Astrocyte (in vitro differentiated cells and primary cell): ENCODE measurements at places on chromosomes 4 and X.
A peak's percentile ranks its signal among the peaks of the same experiment; 100 is the strongest.

- DNase-seq, result peak; percentile 44
Observed at GRCh38 chrX:123121241-123121640, 62.8 kb upstream of the GRIA3 start.

- DNase-seq, result peak; percentile 73
Observed at GRCh38 chr4:147318586-147318985, 162.3 kb upstream of the EDNRA start.

DNA sequence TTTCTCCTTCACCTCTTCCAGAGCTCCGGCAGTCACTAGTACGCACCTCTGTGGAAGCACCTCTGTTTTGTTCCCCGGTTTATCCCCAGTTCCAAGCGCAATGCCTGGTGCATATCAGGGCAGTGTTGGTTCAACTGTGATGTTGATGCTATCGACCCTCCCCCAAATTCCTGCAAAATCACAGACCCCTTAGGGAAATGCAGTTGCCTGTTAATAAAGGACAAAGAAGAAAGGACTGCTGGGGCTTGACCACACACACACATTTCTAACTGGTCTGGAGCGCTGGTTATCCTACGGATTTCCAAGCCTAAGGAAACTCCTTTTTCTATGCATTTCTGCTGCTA is 530 bp upstream of the NMU start:
- DNase-seq, result no peak

GRCh38 chr4:180098586-180098985 is 2144.6 kb upstream of the TENM3 start:
- no peak for DNase-seq

DNA sequence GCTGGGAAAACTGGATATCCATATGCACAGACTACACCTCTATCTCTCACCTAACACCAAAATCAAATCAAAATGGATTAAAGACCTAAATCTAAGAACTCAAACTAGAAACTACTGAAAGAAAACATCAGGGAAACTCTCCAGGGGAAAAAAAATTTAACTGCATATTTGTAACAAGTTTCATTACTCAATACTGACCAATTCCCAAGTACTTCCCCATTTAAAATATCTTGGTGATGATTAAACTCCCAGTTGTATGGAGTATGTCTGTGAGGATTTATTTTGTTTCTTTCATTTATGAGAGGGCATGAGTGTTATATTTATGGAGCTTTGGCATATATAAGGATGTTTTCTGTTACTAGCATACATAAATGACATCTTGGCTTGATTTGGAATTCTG is 112.3 kb upstream of the IL15 start:
- peak; percentile 39 for DNase-seq

DNA sequence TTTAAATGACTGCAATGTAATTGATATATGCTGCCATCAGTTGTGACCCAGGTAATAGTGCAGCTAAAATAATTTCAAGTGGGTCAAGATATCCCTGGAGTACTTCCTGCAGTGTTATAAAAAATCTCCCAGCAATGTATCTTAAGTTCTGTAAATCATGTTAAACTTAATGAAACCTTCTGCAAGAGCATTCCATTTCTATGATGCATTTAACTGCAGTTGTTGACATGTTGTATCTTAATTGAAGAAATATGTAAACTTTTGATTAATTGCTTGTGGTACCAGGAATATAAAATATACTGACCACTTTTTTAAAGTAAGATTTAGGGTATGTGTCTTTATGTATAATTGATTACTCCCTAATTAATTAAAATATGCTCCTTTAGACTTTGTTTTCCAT is 213.6 kb downstream of the AFF2 start:
- DNase-seq, result no peak

GRCh38 chr4:1510931-1511330 is 104.7 kb upstream of the NKX1-1 start:
- DNase-seq, result no peak

GRCh38 chr4:76458297-76458696 is 23.3 kb downstream of the SHROOM3 start:
- no peak for DNase-seq

DNA sequence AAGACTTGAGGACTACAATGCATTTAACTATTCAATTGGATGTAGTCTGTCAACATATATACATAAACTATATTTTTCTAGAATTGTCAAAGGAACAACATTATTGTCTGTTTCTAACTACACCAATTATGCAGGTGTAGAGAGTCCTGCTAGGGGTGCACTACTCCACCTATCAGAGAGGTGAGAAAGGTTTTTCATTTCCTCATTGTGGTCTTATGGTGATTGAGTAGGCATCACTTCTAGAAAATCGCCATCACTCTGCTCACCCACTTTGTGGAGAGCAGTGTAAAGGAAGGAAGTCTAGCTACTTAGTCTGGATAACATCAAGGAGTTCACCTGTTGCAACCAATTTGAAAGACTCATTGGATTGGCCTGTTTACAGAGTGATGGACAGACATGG is 4.4 kb upstream of the ADH1C start:
- DNase-seq, result no peak

GRCh38 chrX:65744965-65745364 is 77.5 kb downstream of the MSN start:
- no peak for DNase-seq

DNA sequence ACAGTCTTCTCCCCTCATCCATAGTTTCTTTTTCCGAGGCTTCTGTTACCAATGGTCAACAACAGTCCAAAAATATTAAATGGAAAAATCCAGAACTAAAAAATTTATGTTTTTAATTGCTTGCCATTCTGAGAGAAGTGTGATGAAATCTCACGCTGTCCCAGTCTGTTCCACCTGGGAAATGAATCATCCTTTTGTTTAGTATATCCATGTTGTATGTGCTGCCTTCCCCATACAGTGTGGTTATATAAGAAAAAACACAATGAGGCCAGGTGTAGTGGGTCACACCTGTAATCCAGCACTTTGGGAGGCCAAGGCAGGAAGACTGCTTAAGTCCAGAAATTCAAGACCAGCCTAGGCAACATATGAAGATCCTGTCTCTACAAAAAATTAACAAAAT is 161.6 kb downstream of the CHIC2 start:
- no peak for DNase-seq

DNA sequence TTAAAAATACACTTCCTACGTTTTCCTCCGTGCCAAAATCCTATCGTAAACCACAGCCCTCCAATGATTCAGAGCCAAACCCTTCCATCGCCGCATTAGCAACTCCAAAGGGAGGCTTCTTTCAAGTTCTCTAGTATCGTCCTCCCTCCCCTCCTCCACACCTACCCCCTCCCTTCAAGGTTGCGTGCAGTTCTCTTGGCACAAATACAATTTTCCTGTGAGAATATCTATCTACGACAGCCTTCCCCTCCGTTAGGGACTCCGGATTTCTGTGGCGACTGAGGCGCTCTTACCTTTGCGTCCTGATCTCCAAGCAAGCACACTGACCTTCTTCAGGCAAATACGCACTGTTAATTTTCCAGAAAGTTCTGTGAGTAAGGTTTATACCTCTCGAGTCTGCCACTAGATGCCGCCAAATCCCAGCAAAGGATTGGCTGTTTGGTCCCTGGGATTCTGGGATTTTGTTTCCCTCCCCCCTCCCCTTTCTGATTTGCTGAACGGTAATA is 1.2 kb upstream of the MORF4L2 start:
- peak; percentile 61 for DNase-seq

DNA sequence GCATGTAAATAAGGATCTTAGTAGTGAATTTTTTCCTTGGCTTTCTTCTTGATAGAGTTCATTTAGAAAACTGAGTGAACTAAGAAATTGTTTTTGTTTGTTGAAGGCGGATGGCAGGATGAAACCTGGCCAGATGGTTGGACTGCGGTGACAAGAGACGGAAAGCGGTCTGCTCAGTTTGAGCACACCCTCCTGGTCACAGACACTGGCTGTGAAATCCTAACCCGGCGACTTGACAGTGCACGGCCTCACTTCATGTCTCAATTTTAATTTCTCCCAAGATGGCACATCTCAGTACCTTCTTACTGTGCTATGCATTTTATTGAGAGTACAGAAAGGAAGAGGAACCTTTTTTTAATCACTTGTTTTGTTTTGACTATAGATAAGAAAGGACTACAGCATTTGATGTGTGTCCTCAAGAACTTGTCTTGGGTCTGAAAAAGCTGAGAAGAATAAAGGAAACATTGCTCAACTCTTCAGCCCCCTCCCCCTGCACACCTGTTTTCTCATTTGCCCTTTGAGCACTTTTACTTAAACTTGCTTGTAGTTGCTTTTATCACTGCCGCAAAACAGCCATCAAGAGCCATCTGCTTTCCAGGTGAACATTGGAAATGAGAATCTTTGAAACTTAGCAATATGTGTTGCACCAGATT is 27.4 kb downstream of the ADH5 start:
- no peak for DNase-seq

DNA sequence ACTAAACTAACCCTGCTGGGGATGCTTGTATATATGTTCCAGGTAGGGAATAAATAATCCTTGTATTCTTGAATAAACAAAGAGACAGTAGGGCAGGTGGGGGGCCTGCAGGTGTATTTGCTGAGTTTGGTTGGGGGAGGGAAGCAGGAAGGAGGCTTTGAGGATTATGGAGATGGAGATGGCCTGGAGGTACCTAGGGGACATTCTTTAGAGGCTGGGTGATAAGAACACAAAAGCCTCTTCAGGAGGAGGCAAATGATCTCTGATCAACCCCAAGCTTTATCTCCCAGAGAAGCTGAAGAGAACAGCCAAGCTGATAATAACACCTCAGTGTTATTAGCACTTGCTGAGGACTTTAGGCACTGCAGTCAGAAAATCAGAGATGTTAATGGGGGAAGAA is 187.7 kb downstream of the MGST2 start:
- no peak for DNase-seq

DNA sequence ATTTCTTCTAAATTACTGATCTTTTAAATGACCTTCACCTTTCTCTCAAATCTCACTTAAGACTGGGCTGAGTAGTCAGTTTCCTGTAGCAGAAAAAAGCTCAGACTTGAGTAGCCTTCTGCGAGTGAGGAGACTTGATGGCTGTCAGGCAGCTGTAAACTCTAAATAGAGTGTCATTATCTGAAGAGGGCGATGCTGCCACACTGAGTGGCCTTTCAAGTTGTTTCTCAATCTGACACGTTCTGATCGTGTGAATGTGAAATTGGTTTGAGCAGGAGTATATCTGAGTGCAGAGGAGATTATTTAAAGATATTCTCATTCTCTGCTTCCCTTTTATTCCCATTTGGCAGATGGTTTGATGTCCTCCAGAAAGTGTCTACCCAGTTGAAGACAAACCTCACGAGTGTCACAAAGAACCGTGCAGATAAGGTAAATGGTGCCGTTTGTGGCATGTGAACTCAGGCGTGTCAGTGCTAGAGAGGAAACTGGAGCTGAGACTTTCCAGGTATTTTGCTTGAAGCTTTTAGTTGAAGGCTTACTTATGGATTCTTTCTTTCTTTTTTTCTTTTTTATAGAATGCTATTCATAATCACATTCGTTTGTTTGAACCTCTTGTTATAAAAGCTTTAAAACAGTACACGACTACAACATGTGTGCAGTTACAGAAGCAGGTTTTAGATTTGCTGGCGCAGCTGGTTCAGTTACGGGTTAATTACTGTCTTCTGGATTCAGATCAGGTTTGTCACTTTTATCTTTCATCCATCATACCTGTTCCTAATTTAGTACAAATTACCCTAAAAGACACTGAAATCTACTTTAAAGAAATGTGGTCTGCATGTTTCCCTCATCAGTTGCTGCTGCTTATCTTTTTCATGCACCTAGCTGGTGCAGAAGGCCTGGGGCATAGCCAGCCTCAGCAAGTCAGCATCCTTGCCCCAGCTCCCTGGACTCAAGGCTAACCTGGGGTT is 74.3 kb upstream of the MSANTD1 start:
- DNase-seq, result no peak

DNA sequence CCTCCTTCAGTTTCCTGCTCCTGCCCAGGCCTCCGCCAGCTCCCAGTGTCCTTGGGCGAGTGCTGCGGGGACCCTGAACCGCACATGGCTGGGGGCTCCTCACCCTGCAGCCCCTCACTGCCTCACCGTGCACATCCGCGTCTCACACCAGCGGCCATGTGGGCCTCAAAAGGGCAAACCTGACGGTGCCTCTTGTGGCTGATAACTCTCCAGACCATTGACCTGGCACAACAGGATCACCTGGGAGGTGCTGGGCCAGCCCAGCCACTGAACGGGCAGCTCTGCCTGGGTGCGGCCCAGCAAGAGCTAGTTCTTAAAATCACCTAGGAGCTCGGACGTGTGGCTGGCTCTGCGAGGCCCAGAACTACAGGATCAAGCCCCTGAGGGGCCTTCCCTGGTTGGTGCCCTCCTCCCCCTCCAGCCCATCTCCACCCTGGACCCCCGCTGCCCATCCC is 4.1 kb upstream of the S100P start:
- no peak for DNase-seq

- no peak for DNase-seq
Observed at GRCh38 chrX:43005561-43005960, 227.6 kb upstream of the PPP1R2C start.

DNA sequence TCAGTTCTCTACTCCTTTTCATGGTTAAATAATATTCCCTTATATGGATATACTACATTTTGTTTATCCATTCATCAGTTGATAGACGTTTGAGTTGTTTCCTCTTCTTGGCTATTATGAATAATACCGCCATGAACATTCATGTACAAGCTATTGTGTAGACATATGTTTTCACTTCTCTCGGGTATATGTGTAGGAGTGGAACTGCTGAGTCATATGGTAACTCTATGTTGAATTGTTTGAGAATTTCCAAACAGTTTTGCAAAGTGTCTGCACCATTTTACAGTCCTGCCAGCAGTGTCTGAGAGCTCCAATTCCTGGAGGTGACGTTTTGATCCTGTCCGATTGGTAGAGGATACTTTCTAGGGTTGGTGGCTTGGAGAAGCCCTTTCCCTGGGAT is 23.6 kb downstream of the PLAC1 start:
- DNase-seq, result peak; percentile 56

- no peak for DNase-seq
Observed at GRCh38 chrX:130550351-130550750, 148.6 kb downstream of the RBMX2 start.

DNA sequence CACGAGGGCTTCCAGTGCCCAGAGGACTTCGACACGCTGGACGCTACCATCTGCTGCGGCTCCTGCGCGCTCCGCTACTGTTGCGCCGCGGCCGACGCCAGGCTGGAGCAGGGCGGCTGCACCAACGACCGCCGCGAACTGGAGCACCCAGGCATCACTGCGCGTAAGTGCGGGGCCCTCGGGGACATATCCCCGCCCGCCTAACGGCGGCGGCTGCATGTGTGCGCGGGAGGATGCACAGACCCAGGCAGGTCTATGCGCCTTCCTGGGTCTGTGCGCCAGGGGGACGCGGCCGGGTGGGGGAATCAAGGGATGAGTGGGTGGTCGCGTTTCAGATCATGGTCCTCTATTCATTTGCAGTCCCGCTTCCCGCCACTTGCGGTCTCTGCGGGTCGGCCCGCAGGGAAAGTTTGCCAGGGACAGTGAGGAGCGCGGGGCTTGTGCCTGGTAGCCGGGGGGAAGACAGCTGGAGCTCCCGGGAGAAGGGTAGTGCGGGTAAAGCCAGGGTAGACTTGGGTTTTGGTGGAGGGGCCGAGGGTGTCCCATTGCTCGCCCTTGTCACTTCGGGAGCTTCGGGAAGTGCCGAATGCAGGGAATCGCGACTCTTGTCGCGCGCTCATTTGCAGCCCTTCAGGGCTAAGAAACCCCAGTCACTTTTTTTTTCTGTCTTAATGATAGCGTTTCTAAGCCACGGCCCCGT is 1.0 kb downstream of the SHISA3 start:
- DNase-seq, result peak; percentile 17
